NCI-H1092 (cell line): ENCODE measurements at places on chromosomes 2 and 18.
A peak's percentile ranks its signal among the peaks of the same experiment; 100 is the strongest.

DNA sequence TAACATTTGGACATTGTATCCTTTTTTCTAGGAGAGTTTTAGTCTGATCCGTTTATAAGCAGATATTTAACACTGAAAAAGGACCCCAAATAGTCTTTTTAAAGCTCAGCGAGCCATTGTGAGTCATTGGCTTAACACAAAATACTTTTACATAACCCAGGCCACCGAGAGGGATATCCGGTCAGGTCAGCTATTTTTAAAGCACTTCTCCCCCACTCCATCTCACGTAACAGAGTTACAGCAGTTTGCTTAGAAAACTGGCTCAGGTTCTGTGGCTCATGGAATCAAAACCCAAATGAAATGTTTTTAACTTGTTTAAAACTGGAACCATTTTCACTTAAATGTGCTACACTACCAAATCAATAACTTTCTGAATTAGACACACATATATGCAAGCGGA, 23.9 kb downstream of the COL4A3 start:
- DNase-seq: no peak

DNA sequence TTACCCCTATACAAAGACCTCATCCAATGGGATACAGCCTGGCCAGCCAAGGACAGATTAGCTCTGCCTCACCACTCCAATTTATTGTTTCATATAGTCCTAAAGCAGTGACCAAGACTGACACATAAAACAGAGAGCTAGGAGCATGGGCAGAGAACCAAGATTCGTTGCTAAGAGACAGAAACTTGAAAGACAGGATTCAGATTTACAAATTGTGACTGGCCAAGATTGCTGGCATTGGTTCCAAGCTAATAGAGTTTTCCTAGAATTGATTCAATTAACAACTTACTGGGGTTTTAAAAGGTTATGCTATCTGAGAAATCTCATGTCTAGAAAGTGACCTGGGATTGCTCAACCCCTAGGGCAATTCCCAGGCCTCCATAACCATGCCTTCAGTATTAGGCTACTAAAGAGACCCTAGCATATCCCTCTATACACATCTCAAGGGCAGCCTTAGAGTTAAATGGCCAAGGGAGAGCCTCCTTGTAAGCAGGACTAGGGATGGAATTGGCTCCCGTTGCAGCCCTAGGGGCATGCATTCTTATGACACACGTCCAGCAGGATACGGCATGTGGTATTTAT, 75.6 kb downstream of the ICOS start:
- DNase-seq: no peak

GRCh38 chr18:2212598-2213205, 358.6 kb downstream of the METTL4 start:
- DNase-seq: no peak

DNA sequence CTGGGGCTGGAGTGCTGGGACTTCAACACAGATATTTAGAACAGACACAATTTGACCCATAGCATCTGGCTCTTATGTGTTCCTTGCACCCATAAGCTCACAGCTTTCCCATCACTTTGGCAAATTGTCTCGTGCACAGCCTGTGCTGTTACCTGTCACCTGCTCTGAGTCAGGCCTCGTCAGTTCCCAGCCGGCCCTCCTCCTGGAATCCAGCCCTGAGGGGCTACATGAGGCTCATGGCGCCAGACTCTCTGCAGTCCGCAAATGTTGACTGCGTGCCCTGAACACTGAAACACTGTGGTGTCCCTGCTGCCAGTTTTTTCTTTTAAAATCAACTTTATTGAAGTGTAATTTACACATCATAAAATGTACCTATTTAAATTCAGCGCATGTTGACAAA, 65.4 kb upstream of the BZW1 start:
- DNase-seq: no peak

GRCh38 chr2:61764035-61764800, 89.6 kb downstream of the FAM161A start:
- peak; percentile 90 for DNase-seq

GRCh38 chr2:225002039-225002655, 40.1 kb downstream of the DOCK10 start:
- DNase-seq: peak; percentile 30

DNA sequence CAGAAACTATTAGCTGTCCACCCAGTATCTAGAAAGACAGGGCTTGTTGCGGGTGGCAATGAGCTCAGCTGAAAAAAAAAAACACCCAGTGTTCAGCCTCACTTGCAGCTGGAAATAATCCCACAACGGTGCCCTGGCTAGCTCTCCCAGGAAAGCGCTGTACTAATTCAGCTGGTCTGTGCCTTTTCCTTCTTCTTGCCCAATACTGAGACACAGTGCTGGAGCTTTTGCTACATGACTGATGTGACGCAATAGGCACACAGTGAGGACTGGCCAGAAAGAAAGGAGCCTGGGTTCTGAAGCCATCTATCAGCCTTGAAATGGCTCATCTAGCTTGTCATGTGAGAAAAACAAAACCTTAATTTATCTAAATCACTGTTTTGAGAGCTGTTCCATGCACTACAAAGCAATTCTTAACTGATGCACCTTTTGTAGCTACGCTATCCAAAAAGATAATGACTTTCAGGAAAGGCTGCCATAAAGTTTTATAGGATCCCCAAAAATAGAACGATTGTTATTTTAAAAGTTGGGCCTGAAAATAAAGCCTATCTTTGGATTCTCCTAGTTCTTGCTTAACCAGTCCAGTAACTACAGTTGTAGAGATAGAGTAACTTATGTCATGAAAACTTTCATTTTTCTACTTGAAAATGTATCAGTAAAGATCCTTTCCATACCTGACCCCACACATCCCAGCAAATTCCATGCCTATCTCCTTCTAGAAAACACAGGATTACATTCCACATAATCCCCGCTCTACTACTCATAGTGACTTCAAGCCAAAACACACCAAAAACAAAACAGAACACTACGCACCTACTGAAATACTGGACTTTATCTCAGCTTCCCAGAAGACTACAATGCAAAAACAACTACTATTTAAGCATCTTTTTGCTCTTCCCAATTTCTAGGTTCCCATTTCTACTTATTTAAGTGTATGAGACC, 15.9 kb downstream of the KIDINS220 start:
- no peak for DNase-seq

- no peak for DNase-seq
These were observed 131.5 kb upstream of the SERTAD2 start for GRCh38 chr2:64785245-64785644.

- DNase-seq: no peak
These were observed 67.1 kb downstream of the BAZ2B start for GRCh38 chr2:159549234-159549633.

DNA sequence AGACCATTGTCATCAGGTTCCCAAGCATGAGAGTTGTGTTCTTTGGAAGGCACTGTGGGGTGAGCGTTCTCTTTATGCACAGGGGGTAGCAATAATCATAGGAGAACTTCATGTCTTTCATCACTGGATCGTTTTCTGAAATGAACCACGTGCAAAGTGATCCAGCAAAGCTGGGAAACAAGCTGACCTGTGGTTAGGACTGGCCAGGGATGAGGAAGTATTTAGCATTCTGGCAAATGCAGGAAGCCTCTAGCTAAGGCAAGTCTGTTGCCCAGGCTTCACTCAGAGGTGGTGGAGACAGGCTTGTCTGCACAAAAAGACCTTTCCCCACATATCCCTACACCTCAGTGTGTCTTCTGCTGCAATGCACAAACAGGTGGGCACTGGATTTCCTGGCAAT, 58.6 kb downstream of the MMADHC start:
- DNase-seq: no peak

DNA sequence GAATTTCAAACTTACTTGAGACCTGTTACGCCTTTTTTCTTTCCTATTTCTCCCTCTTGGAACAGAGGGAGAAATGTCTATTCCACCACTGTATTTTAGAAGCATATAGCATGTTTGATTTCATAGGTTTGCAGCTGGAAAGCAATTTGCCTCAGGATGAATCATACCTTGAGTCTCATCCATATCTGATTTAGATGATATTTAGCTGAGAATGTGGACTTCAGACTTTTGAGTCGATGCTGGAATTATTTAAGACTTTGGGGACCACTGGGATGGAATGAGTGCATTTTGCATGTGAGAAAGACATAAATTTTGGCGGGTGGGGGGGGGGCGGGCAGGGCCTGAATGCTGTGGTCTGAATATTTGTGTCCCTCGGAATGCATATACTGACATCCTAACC, 282.7 kb upstream of the STON1 start:
- DNase-seq: no peak

DNA sequence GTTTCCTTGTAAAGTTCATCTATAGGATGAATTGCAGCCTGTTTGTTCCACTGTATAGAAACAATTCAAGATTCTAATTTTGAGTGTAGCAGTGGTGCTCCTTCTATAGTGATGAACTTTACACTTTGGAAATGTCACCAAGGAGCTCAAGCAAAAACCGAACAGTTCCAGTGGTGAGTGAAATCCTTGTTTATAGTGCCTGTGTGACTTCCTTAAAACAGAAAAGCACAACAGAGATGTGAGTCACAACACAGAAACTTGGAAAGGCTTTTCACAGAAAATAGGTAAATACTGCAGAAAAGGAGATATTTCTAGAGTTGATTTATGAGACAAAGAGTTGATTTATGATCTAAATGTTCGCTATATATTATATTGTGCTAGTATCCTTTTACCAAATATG, 482.0 kb downstream of the PTPRM start:
- DNase-seq: no peak
